ENCODE measurements at places on chromosomes 4 and X.

DNA sequence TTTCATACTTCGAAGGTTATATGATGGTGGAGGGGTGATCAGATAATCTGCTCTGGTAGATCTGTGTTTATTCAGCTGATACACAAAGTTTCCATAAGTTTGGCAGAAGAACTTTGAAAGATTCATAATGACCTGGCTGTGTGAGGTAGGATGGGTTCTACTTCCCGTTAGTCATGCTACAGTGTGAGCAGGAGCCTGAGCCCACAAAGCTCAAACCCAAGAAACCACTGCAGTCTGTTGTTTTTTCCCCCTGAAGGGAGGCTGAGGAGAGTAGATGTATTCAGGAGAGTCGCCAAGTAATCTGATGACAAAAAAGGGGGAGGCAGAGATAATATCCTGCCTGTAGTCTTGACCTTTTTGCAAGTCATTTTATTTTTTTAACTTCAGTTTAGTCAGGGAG lies 52.8 kb upstream of the PPP3CA start:
- no peak for DNase-seq

GRCh38 chrX:125005863-125006262 lies 313.8 kb upstream of the TEX13C start:
- DNase-seq = no peak

DNA sequence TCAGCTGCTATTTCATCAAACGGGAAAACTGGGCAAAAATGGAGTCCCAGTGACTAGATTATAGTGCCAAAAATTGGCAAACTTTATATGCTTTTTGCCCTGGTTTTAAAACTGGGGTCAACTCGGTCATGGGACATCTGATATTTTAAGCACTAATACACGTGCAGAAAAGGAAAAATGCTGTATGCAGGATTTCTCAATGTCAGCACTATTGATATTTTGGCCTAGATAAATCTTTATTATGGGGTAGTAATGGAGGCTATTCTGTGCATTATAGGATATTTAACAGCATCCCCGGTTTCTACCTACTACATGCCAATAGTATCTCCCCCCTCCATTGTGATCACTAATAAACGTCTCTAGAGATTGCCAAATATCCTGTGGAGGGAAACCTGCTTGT lies 870.9 kb upstream of the IGFBP7 start:
- DNase-seq = no peak

- no peak for DNase-seq
These were observed 638.6 kb downstream of the BCOR start for GRCh38 chrX:39459204-39459603.

DNA sequence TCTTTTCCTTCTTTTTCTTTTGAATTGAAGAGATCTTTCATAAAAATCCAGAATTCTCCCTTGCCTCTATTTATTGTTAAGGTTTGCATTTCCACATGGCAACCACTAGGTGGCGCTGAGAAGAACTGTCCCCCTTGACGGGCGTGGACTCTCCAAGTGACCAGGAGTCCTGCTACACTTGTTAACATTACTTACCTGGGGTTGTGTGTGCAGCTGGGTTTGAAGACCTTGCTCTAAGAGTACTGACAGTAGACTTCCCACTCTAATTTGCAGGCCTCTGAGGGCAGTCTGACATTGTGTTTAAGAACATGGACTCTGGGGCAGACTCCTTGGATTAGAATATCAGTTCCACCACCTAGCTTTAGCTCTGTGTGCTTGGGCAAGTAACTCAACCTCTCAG lies 52.8 kb downstream of the GPRIN3 start:
- peak; percentile 6 for DNase-seq

DNA sequence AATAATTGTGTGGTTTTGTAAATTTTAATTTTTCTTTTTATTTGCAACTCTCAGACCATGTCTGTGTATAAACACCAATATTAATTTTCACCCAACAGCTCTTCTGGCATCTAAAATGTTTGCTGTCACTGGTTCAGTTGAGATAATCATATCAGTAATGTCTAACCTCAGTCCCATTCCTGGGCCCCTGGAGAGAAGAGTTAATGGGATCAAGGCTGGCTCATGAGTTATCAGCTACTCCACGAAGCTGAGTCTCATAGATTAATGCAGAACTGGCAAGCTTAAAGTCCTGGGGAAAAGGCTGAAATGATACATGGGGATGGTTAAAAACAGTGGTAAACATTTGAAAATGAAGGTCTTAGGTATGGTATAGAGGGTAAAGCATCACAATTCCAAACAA lies 28.4 kb upstream of the TSPAN5 start:
- no peak for DNase-seq

- DNase-seq = no peak
These were observed 1.9 kb downstream of the HUWE1 start for GRCh38 chrX:53684415-53685192.

- no peak for DNase-seq
These were observed 169.8 kb downstream of the BTC start for GRCh38 chr4:74624351-74625151.

DNA sequence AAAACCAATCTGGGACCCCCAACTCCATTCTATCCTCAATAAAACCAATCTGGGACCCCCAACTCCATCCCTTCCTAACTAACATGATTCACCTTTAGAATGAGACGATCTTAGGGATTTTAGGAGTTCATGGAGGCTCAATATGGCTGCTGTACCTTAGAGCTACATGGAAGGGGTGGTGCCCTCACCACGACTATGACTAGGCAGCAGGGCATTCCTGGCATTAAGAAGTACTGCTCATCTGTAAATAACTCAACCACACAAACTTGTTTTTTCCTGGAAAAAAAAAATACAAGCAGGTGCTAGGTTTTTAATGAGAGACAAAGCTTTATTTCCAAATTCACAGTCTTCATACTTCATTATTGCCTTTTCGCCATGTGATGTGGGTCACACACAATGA lies 346.5 kb upstream of the FAT1 start:
- DNase-seq = no peak

- no peak for DNase-seq
These were observed 12.2 kb downstream of the PLAC1 start for GRCh38 chrX:134645936-134646543.

DNA sequence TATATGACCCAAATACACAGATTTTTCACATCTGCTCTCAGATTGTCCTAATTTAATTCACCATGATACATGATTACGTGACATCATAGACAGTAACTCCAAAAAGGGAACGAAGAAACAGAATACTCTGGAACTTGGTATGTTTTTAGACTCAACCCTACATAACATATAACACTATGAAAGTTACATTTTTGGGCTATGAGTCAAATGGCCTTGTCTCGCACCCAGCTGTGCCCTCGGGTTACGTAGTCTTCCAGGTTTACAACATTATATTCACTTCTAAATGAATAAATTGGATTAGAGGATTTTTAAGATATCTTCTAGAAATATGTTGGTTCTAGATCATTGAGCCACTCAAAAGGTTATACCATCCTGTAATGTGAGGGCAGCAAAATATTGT lies 2089.6 kb upstream of the TENM3 start:
- no peak for DNase-seq

- no peak for DNase-seq
These were observed 74.0 kb downstream of the CPZ start for GRCh38 chr4:8666581-8666980.

DNA sequence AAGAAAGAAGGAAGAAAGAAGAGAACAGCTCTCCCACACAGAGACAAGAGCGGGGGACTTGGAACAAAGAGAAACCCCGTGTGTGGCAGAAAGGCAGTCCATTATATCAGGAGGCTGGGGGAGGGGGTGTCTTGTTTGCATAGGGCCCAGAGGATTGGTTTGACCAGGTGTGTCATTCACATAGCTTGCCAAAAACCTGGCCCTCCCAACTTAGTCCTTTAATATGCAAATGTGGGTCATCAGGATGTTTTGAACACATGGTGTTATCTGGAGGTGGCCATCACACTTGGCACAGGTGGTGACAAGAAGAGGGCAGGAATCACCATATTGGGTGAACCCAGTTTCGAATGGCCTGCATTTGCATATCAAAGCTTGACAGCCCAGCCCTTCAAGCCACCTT lies 111.7 kb downstream of the LINC00632 start:
- DNase-seq = no peak

DNA sequence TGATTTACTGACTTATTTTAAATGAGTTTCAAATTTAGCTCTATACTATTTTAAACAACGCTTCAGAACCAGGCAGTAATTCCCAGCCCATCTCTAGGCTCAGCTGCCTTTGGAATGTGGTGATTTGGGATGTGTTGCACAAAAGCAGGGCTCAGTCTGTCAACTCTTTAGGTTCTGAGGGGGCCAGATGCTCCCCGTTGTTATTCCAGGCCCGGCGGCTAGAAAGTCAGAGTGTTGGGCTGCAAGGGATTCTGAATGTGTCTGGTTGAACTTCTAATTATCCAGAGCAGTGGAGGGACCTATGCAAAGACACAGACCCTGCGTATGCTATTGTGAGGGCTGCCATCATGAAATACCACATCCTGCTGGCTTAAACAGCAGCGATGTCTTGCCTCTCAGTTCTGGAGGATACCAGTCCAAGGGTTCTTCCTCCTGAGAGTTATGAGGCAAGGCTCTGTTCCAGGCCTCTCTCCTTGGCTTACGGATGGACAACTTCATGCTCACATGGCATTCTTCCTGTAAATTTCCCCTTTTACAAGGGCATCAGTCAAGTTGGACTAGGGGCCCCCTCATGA lies 123.2 kb upstream of the TRIM2 start:
- no peak for DNase-seq

DNA sequence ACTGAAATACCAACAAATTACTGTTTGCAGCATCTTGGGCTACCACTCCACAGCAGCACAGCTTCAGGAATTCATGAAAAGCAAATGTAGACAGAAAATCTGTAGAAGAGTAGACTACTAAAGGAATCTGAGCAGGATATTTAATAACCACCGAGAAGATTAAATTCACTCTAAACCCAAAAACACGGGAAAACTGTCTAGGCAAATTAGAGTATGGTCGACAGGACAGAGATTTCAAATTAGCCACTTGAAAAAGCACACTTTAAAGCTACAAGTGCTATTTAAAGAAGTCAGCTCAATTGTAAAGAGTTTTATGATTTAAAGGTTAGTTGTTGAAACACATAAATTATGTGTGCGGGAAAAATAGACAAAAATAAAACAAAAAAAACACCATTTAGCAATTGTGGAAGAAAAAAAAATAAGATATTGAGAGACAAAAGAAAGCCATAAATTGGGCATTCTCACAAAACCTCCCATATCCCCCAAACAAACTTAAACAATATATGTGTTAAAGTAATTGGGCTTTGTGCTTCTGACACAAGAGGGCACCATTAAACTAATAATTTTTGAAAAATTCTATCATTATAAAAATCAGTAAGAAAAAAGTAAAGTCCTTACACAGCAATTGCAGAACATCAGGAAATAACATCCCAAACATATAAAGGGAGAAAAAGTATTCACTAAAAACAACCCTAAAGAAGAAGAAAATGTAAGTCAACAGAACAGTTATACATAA lies 880.8 kb downstream of the TECRL start:
- DNase-seq = no peak

DNA sequence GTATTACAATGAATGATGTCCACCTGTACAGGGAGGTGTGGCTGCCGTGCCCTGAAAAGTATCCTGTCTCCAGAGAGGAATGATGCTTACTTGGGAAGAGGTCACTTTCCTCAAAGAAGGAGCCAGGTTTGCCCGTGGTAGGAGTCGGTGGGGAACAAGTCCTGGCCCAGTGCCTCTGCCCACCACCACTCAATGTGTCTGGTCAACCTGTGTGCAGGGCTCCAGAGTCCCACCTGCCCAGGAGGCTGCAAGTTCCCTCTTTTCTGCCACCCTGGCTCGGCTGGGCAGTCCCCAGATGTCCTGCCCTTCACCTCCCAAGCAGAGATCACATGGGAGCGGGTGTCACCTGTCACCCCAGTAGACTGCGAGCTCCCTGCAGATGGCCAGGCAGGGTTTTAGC lies 75.4 kb upstream of the C4orf50 start:
- DNase-seq = no peak

GRCh38 chr4:184288451-184289178 lies 70.9 kb upstream of the ENPP6 start:
- DNase-seq = no peak

GRCh38 chr4:48137846-48138245 lies 3.8 kb upstream of the TXK start:
- no peak for DNase-seq

- DNase-seq = no peak
These were observed 1.3 kb downstream of the TCEAL8 start for GRCh38 chrX:103253608-103254007.

DNA sequence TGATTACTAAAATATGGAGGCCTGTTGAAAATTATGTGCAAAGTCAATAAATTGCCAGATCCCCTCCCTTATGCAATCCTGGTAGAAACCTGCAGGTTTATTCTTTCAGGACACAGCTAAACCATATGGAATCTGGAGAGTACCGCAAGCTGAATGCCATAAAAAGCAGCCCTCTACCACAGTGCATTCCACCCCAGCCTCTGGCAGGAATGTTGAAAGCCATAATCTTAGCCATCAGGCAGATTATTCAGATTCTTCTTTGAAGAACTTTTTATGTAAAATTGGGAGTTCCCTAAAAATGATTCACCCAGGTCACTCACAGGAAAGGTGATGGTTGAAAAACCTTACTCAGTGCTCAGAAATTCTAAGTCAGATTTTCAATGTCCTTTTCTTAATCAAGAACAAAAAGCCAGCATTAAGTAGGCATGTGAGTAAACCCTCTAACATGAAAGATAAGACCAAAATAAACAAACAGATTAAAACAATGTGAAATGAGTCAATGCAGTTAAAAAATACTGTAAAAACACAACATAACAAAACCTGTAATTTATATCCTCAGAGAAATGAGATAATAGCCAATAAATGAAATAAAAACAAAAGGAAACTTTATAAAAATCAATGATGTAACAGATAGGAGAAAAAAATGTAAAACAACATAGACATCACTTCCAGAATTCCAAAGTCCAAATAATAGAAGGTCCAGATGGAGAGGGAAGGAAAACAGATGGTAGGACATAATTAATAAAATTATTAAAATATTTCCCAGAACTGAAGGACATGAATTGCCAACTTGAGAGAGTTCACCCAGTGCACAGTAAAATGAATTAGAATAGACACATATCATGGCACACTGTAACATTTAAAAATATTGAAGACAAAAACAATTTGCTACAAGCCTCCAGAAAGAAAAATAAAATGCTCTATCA lies 226.9 kb downstream of the FSTL5 start:
- no peak for DNase-seq

DNA sequence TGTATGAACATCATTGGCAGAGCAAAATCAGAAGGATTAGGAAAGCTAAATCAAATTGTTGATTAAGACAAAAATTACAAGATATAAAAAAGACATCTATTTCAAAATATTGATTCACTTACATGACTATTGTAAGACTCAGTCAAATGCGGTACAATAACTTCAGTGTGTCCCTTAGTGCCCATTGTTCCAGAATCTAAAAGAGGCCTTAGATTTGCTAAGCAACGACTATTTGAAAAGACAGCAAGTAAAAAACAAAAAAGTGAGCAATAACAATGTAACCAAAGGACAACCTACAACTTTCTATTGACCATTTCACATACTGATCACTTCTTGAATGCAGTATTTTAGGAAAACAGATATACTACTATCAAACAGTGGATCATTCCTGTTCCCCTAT lies 65.6 kb downstream of the UBA6 start:
- no peak for DNase-seq

GRCh38 chrX:107384397-107385105 lies 64.9 kb upstream of the FRMPD3 start:
- no peak for DNase-seq

Data from stimulated activated CD8-positive, alpha-beta memory T cell treated with anti-CD3 and anti-CD28 coated beads, Interleukin-15, amount 100 ng/mL, for 4 hours (primary cell).